ENCODE measurements at places on chromosomes 5 and 9.

DNA sequence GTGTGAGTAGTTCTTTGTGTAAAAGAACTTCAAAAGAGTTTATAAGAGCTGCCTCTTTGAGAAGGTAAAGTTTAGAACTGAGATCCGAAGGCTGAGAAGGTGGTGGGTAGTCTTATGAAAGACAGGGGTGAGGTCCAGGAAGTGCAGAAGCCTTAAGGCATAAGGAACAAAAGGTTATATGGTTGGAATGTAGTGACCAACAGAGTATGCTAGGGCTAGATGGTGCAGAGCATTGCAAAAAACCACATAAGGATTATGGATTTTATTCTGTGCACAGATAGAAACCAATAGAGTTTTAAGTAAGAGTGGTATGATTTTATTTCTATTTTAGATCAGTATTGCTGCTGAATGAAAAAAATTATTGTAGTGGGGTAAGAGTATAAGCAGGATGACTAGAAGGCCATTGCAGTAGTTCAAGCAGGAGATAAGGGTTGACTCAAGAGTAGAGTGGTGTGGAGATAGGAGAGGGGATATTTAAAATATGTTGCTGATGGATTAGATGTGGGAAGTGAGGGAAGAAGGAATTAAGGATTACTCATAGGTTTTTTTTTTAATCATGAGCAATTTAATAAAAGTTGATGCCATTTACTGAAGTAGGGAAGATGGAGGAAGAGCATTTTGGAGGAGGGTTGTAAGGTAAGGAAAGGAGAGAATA is 3.7 kb downstream of the RECK start:
- peak; percentile 12 for DNase-seq

GRCh38 chr9:4935001-4935672 is 49.9 kb upstream of the JAK2 start:
- no peak for DNase-seq

DNA sequence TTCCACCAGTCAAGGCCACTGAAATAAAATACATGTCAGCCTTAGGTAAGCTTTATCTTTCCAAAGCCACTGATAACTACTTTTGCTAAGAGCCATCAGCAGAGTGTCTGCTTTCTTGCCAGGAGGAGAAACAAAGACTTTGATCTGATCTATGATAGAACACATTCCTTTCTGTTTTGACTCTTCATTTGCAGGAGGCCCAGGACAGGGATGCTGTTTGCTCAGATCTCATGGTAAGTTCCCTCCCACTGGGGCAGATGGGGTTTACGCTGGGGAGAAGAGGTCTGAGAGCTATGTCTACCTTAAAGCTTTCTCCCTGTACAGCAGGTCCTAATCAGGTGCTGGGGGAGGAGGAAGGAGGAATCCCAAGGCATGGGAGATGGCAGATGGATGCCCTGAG is 497.6 kb downstream of the NTRK2 start:
- no peak for DNase-seq

DNA sequence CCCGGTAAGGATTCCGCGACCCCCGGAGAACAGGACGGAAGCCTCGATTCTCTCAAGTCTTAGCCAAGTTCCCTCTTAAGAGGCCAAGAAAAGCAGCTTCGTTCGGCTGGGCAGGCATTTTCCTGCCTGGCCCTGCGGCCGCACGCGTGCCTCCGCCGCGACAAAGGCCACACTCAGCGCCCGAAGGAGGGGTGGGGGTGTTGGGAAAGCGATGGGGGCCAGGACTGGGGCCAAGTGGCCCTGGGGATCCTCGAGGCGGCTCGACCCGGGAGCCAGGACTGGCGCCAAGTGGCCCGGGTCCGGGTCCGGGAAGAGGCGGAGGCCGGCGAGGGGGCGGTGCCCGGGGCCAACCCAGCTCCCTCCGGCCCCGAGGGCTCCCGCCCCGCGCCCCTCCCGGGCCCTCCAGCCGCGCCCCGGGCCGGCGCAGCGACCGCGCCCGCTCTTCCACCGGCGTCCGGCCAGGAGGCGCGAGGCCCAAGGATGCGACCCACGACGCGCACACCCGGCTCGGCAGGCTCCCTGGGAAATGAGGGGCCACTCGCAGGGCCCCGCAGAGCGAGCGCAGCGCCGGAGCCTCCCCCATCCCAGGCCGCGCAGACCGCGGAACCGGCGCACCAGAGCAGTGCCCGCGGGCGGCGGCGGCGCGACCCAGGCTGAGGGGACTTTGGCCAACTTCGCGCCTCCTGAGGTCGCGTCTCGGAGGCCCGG is 756 bp downstream of the VAV2 start:
- peak; percentile 15 for DNase-seq

DNA sequence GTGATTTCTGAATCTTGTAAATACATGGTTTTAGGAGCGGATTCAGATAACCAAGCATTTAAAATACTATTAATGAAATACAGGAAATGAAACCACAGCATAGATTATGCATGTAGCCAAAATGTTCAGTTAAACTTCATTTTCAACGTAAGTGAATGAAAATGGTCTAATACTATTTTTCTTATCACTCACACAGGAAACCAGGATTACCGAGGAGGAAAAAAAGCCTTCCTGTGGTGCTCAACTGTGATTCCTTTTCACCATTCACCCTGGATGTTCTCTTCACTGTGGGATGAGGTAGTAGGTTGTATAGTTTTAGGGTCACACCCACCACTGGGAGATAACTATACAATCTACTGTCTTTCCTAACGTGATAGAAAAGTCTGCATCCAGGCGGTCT is 83.4 kb upstream of the ZNF169 start:
- no peak for DNase-seq

- no peak for DNase-seq
Observed at GRCh38 chr5:135543001-135543484, 7.3 kb upstream of the NEUROG1 start.

GRCh38 chr5:141564216-141564692 is 54.5 kb downstream of the DIAPH1 start:
- DNase-seq, result peak; percentile 85

DNA sequence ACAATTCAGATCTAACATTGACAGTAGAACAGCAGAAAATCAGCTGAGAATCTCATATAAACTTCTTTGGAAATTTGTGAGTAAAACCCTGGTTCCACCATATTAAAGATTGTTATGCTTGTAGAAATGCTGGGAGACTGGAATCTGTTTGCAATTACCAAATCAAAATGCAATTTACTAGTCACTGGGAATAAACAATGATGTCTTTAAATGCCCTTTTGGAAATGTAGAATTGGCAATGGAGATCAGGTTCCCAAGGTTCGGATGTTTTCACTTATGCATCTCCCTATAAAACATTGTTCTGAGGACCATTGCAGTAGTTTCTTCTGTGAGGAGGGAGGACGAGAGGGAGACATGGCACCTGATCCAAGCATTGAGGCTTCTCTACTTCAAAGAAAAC is 384.4 kb downstream of the TMEM167A start:
- no peak for DNase-seq

- DNase-seq, result no peak
Observed at GRCh38 chr5:56862909-56863308, 46.5 kb upstream of the SETD9 start.

- no peak for DNase-seq
Observed at GRCh38 chr5:172556971-172557461, 84.0 kb upstream of the NEURL1B start.

DNA sequence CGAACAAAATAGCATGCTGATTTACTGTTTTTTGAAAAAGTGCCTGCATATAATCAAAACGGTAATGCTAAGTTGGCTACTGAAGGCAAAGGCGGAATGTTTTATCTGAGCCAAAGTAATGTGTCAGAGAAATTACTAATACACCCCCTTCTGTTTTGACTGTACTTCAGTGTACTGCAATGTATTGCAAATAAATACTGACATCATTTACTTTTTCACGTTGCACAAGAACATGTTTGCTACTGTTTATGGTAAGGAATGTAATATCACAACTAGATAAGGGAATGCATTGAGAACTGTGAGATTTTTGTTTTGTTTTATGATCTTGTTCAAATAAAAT is 813 bp upstream of the AGTPBP1 start:
- DNase-seq, result peak; percentile 57

GRCh38 chr5:83322273-83322924 is 149.1 kb upstream of the VCAN start:
- no peak for DNase-seq

DNA sequence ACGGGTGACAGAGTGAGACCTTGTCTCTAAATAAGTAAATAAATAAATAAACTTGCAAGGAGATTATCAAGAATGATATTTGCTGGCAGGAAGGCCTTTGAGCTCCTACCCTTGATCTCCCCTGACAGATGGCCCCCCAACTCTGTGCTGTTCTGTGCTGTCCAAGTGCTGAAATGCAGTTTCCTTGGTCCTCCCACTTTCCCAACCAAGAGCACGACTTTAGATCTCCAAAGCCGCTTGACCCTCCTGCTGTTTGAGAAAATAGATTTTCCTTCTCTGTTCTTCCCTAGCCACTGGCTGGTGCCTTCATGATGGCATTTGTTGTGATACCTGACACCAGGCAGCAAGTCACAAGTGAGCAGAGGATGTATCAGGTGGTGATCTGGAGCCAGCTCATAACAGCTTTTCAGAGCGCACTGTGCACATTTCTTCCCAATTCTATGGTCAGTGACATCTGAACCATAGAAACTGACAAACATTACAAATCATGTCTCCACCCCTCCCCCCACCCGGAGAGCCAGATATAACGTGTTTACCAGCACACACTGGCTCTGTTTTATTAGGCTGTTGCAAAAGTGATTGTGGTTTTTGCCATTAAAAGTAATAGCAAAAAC is 80.0 kb upstream of the PUM3 start:
- DNase-seq, result no peak

DNA sequence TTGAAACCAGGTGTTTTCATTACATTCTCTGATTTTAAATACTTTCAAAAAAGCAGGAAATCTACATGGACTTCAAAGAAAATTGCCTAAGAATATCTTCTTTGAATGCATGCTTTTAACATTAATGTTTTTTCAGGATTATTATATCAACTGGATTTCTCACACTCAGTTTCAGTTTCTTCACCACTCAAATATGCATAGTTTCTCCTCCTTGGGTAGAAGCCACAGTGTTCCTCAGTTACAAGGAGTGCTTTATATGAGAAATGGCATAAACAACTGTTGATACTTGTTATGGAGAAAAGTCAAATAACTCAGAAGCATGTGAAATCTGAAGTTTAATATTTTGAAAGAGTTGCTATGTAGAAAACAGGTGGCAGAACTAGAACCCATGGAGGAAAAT is 196.9 kb downstream of the DMRTA1 start:
- DNase-seq, result no peak

GRCh38 chr9:97923529-97924108 is 1.3 kb upstream of the TRMO start:
- peak; percentile 72 for DNase-seq

DNA sequence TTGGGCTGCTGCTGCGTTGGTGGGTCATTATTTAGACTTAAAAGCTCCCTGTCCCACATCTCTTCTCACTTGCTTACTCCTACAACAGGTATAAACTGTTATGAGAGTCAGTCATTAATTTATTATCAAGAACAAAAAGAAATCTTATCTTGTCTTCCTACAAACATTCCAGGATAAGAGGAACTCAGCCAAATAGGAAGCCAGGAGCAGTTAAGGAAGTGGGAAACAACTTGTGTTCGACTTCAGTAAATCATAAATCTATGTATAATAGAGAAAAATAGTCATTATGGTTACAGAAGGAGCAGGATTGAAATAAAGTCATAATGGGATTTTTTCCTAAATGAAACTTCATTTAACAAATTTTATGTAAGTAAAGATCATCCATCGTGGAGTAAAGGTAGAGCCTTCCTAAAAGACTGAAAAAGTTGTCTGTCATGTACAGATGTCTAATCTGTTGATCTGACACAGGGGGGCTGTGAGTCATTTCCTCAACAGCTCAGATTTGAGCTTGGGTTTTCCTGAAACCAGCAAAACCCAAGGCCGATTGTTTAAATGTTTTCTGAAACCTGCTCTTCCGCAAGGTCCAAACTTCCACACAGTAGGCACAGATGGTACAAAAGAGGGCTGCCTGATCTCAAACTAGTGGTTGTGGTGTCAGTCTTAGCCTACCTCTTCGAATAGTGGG is 25.3 kb upstream of the LRRTM2 start:
- DNase-seq, result peak; percentile 76

DNA sequence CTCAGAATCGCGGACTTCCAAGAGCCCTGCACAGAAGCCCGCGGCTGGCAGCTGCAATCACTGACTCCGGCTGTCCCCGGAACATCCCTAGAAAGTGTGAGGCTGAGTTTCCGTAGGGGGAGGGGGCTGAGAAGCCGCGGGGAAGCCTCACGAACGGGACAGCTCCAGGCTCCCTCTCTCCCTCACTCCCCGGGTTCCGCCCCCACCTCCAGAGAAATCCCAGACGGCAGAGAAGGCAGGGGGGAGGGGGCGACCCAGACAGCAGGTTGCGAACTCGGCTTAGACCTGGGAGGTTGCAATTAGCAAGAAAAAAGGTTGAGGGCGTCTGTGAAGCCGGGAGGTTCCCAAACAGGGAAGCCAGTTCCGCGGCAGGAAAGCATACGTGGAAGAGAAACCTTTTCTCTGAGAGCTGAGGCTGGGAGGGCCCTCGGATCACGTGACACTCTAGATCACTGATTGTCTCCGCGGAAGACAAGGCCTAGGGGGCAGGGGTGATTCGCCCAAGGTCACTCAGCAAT is 73.8 kb upstream of the CPLX2 start:
- DNase-seq, result no peak

DNA sequence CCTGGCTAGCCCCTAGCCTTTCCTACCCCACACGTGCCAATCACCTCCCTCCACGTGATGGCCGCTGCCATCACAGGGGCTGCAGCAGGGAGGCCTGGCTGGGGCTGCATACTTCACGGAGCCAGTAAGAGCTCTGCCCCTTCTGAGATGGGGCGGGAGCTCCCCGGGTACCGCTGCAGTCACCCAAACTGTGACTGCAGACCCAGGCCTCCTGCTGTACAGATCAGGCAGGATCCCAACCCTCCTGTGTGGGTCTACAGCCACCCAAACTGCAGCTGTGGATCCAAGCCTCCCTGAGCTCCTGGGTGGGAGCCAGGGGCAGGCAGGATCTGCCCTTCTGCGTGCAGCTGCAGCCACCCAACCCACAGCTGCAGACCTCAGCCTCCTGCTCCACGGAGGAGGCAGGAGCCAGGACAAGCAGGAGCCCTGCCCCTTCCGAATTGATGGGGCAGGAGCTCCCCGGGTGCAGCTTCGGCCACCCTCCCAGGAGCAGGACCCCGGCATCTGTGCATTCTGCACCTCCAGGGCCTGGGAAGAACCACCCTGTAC is 3.2 kb upstream of the BTNL9 start:
- no peak for DNase-seq

All from mammary epithelial cell (primary cell).